Amniotic epithelial cell (primary cell): ENCODE measurements at places on chromosomes 12 and 14.

GRCh38 chr12:3744229-3744901, 8.5 kb downstream of the CRACR2A start:
- DNase-seq = no peak

DNA sequence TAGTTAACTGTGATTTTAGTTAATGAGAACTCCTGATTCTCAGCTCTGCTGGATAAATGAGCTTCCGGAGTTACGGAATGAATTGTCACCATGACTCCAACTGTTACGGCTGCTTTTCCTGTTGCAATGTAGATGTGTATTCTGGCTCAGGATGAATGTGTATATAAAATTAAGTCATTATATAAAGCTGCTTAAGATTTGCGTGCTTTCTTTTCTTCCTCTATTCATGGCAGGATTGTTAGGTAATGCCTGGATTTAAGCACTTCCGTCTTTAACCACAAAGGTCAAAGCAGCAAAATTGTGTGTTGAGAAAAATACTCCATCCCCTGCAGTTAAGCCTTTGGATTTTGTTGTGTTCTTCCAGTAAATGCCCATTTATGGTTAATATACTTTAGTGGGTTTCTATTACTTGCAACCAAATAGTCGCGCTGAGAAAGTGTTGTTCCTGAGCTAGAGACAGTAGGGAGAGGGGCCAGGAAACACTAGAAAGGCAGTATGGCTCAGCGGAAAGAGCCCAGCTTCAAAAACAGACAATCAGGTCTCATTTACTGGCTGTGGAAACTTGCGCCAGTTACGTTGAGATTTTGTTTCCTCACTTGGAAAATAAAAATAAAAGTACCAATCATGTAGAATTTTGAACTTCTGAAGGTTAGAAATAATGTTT, 9.4 kb upstream of the CCDC175 start:
- DNase-seq = peak; percentile 92

- no peak for DNase-seq
Measured at GRCh38 chr14:94752591-94753436, 17.1 kb downstream of the GSC start.

DNA sequence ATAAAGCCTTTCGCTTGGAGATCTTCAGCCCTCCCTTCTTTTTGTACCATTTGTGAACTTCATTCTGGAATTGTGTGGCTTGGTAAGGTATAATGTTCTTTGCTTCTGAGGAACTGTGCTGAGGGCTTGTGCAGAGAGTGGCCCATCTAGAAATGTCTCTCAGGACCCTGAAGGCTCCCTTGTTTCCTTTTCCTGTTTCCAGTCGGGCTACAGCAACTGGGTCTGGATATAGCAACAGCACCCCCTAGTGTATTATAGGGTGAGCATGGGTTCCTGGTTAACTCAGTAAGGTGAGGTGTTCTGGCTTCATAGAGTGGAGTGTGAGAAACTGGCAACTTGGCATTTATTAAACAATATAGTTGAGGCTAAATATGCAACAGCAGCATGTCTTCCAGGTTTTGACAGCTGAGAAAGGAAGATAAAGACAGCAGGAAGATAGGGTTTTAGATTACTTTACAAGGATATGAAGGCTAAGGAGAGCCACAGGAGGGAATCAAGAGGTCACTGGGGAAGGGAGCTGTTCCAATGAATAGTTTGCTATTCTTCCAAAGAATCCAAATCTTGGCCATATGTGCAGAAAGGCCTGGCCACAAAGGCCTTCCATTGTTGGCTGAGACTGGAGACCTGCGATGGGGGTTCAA, 49.1 kb upstream of the RNU6-8 start:
- DNase-seq = peak; percentile 80

- DNase-seq = no peak
Measured at GRCh38 chr12:3717283-3717898, 35.5 kb downstream of the CRACR2A start.

- DNase-seq = peak; percentile 78
Measured at GRCh38 chr12:124685689-124686369, 118.4 kb upstream of the NCOR2 start.

DNA sequence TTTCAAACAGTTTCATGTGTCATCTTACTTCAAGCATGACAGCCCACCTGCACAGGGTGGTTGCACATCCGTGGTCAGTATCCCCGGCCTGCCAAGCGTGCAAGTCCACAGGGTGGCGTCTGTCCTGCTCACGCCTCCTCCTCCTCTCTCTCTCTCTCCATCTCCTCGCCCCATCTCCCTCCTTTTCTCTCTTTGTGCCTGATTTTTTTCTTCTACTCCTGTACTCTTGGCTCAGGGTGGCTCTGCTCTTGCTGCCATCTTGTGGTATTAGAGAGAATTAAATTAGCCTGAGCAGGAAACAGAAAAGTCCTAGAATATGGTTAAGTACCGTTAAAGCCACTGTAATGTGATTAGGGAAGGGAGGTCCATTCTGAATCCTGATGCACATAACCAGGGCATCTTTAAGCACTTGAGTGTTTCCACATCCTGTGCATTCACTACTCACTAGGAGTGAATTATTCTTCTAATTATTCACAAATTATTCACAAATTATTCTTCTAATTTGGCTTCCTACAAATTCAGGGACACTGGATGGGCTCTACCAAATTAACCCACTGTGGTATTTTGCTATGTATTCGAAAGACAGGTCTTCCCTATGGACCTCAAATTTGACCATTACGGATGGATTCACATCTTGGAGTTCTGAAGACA, 25.5 kb upstream of the DTX1 start:
- peak; percentile 52 for DNase-seq

DNA sequence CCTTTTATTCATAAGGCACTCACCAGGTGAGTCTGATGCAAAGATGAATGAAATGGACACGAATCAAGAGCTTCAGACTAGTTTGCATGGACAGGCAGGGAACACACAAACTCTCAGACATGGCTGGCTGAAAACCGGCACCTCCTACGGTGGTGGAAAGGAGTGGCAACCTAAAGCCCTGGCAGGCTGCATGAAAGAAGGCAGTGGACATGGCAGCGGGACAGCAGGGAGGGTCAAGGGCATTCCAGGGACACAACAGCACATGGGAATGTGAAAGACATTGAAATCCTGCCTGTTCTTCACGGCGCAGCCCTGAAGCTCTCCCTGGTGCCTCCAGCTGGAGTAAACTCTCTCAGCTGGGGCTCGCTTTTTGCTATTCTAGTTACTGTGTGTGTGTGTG, 16.6 kb upstream of the LRTM2 start:
- DNase-seq = no peak

GRCh38 chr12:47910486-47910885, 5.7 kb upstream of the VDR start:
- peak; percentile 73 for DNase-seq

- DNase-seq = peak; percentile 66
Measured at GRCh38 chr12:27667540-27667939, 28.7 kb upstream of the REP15 start.

GRCh38 chr12:71125949-71126348, 31.9 kb downstream of the TSPAN8 start:
- no peak for DNase-seq

GRCh38 chr12:77049767-77050353, 15.5 kb downstream of the E2F7 start:
- DNase-seq = peak; percentile 63

GRCh38 chr14:77369285-77369684, 7.6 kb downstream of the TMED8 start:
- DNase-seq = no peak

GRCh38 chr14:100746326-100746725, 19.6 kb downstream of the DLK1 start:
- DNase-seq = no peak

DNA sequence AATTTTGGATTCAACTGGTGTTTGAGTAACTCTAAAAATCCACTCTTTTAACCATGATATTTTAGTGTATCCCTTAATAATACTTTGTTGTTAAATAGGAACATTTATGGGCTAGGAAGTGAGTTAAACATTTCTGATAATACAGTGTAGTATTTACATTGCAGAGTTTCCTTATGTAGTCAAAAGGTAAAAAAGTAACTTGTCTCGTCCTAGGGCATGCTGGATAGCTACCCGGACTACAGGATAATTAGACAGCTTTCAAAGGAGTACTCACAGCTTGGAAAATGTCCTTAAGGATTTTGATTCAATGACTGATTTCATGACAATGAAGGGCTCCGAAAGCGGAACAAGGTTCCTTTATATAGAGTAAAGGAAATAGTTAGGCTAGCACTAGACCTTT, 14.5 kb upstream of the KITLG start:
- DNase-seq = no peak

DNA sequence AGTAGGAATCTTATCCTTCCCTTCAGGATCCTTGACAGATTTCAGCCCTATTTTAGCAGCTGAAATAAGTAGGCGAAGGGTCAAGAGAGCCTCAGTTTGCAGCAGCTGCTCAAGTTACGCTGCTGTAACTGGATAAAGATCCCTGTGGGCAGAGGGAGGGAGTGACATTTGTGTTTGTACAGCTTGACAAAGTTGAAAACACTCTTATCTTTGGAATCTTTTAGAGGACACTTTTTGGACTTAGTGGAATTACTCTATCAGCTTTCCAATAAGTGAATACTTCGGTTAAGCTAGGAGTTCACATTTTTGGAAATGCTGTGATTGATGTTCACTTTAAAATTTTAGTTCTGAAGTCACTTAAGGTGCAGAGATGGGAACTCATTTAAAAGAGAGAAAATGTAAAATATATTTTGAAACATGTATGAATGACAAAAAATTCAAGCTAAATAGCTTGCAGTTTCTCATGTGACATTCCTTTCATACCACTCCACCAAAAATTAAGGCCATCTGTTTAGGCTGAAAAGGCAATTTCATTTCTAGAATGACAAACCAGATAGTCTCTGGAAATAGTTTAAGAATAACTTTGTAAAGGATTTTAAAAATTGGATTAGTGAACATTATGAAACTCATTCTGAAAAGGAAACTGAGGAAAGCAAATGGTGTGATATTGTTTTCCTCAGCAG, 55.2 kb downstream of the SLC38A4 start:
- peak; percentile 25 for DNase-seq

DNA sequence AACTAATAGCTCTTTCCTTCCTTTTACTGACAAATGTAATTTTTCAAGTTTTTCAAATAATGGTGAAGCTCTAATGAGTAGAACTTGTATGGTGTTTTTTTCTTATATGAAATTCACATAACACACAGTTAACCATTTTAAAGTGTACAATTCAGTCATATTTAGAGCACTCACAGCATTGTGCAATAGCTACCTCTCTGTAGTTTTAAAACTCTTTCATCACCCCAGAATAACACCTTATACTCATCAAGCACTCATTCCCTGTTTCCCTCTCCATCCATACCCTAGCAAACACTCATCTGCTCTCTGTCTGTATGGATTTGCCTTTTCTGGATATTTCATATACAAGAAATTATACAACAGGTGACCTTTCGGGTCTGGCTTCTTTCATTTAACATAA, 207.9 kb upstream of the SLC38A2 start:
- no peak for DNase-seq

DNA sequence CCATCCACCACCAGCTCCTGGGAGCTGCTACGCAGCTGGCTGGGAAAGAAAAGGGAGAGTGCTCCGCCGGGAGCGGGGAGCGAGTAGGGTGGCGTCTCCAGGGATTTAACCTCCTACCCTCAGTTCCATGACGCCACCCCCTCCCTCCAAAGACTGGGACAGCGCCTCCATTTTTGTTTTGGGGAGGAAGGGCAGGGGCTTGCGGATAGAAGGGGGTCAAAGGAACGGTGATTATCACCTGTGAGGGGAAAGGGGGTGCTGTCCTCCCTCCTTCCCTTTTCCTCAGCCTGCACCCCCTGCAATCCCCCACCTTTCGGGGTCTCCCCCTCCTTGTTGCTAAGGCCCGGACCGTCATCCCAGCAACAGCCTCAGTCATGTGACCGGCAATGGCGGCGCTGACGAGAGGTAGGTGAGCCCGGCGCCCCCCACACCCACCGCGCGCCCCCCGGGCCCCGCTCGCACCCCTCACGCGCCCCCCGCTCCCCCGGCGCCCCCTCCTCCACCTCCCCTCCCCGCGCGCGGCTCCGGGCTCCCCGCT, at the start of gene DTX3:
TSS of gene DTX3 (plus strand) at position 371 of the 538 bp plus-strand sequence. CDS start 1,694 bp downstream, outside the sequence.
- peak; percentile 29 for DNase-seq

GRCh38 chr12:12081836-12082497, 11.2 kb downstream of the BCL2L14 start:
- DNase-seq = peak; percentile 33

GRCh38 chr14:103555559-103556337, 6.7 kb downstream of the BAG5 start:
- no peak for DNase-seq

- DNase-seq = no peak
Measured at GRCh38 chr12:65907513-65907912, 83.2 kb downstream of the HMGA2 start.

DNA sequence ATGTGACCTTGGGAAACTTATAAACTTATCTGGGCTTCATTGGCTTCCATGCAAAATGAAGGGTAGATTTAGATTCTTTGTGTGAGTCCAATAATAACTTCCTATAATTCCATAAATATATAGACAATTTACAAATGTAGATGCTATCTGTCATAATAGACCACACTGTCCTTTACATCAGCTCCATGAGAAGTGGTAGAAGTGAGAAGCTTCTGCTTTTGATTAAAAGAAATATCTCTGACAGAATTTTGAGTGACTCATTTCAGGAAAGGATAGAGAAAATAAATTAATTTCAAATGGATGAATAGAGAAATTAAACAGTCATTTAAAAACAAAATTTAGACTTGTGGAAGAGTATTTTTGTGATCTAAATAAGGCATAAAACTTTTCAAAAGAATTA, 329.7 kb upstream of the ATP2B1 start:
- no peak for DNase-seq

- peak; percentile 27 for DNase-seq
Measured at GRCh38 chr12:28191051-28192048, 1.1 kb downstream of the CCDC91 start.

DNA sequence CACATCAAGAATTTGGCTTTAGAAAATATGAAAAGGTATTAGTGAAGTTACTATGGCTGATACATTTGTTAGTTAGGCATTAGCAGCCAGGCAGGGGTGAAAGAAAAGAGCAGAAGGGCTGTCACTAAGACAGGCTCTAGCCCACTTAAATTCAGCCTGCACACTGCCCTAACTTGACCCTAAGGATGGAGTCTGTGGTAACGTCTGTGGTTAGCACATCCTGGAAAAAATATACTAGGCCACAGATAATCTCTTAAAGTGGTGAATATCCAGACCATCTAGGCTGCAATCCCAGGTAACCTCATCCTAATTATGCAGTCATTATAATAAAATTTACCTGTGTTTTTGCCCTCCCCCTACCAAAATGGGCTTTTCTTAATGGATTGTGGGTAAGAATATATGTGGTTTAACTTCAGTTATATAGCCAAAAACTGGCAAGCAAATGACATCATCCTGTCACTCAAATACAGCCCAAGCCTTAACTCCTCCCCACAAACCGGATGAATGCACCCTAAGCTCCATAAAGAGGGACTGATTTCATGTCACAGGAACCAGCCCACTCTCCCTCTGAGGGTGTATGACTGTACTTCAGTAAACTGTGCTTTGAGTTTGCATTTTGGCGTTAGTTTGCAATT, 440.9 kb downstream of the LRFN5 start:
- DNase-seq = peak; percentile 76

DNA sequence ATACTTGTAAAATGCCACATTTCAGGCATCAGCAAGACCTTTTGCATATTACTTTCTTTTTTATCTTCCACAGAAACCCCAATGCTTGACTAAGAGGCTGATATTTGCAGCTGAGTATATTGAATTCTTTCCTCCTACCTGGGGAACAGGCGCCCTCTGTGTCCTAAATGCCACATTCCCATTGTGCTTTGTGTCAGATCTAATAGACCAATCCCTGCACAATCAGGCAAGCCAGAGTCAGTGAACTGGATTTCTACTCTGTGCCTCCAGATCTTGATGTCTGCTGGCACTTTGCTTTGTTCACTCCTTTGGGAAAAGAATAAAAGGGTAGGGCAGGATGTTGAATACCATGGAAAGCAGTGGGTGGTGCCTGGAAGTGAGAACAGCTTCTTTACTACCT, 22.4 kb upstream of the TAS2R42 start:
- no peak for DNase-seq

- no peak for DNase-seq
Measured at GRCh38 chr14:65040666-65041433, 54.2 kb downstream of the FNTB start.
